SK-MEL-5 (cell line): ENCODE measurements at places on chromosomes 2 and 18.

DNA sequence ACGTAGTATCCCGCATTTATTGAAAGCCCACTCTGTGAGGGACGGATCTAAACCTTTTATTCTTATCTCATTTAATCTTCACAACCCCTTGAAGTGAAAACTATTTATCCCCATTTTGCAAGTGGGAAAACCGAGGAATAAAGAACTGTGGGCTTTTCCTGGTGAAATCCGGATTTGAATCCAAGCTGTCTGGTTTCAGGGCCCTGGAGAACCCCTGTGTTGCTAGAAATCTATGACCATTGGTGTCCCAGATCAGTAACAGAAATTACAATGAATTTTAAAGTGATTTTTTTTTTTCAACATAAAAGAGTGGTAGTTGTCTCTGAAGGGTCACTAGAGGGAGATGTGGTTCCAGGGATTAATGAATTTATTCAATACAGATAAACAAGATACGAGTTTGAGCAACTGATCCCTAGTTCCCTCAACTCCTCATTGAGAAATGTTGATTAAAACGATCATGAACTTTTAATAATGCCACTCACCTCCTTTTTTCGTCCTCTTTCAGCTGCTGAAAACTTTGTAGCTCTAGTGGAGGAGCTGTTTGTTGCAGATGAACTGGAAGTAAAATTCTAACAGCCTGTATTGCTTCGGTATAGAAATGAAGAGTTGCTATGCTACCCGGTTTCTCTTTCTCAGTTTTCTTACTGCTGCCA, 940 bp downstream of the XRCC5 start:
- DNase-seq = peak; percentile 60

DNA sequence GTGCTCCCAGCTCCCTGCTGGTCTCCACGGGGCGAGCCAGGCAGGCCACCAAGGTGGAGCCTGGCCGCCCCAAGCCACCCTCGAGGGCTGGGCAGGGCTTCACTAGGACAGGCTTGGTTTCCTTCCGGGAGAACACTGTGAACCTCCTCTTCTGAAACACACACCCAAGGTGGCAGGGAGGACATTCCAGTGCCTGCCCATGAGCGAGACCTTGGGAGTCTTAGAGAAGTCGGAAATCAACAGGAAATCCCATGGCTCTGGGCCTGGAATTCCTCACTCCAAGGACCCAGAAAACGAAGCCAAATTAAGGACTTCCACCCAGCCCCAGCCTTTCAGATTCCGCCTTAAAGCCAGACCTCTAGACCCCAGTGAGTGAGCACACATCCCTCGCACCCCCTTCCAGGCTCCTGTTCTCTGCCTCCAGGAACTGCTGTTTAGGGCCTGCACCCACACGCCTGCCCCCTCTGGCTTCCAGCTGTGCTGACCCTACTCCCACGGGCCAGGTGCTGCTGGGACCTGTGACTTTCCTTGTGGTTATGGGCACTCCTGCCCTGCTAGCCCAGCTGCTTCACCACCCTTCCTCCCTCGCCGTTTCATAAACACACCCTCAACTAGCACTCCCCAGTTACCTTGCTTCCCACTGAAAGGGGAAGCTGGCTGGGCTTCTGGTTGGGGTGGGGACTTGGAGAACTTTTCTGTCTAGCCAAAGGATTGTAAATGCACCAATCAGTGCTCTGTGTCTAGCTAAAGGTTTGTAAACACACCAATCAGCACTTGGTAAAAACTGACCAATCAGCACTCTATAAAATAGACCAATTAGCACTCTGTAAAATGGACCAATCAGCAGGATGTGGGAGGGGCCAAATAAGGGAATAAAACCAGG, 13.7 kb downstream of the GPR17 start:
- DNase-seq = no peak

GRCh38 chr2:134232868-134233727, 20.8 kb upstream of the MGAT5 start:
- DNase-seq = no peak

DNA sequence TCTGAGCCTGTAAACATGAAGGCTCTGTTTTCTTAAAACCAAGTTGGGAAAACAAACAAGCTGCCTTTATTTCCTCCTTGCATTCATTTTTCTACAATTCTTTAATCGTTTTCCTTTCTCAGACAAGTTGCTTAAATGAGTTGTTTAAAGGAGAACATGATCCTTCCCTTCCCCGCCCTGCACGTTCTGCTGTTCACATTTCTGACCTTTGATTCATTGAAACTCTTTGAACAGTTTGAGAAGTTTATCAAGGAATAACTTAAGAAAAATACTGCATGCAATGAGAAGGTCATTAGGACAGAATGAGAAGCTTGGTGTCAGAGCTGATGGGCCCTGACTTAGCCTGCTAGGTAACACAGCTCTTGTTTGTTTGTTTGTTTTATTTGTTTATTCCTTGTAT, 181.6 kb downstream of the PARD3B start:
- DNase-seq = no peak
